DMS79 (cell line): ENCODE measurements at places on chromosomes 11 and 22.

GRCh38 chr11:24861440-24861839, 364.6 kb downstream of the LUZP2 start:
- no peak for DNase-seq

DNA sequence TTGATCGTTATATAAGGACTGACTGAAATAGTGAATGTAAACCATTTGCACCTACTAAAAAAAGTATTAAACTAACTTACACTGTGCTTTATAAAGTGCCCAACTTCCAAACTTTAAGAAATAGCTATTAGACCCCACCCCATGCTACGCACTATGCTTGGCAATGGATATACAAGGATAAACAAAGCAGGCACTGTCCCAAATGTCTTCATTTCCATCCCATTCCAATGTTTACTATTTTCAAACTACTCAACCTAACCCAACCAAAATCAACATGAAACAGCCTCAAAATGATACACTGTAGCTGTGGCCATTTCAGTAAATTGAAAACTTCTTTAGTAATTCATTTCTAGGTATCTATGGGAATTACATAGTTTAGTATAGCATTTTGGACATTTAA, 12.5 kb downstream of the PHF21A start:
- DNase-seq, result no peak

DNA sequence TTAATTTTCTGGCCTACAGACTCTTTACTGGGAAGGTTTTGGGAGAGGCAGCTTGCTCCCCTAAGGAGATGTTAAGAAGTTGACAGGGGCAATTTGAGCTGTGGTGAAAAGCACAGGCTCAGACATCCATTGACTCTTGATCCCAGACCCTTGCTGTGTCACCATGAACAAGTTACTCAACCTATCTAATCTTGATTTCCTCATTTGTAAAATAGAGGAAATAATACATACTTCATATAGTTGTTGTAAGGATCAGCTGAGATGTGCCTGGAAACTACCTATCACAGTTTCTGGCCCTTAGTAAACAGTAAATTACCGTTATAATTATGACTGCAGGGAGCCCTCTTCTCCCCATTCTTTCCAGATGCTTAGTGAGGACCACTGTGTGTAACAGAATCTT, 16.6 kb upstream of the SCGB1D4 start:
- DNase-seq, result no peak

- DNase-seq, result no peak
These were observed 41.8 kb upstream of the DLAT start for GRCh38 chr11:111983187-111983986.

DNA sequence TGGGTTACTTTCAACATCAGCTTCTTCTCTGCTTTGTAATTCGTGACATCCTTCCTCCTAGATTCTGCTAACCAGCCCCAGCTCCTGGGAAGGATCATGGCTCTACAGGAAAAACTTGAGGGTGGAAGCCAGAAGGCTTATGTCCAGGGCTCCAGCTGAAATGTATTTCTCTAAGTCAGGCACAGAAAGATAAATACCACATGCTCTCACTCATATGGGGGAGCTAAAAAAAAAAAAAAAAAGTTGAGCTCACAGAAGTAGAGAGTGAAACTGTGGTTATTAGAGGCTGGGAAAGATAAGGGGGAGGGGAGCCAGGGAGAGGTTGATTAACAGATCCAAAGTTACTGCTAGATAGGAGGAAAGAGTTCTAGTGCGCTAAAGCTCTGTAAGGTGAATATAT, 74.9 kb downstream of the DSCAML1 start:
- no peak for DNase-seq

DNA sequence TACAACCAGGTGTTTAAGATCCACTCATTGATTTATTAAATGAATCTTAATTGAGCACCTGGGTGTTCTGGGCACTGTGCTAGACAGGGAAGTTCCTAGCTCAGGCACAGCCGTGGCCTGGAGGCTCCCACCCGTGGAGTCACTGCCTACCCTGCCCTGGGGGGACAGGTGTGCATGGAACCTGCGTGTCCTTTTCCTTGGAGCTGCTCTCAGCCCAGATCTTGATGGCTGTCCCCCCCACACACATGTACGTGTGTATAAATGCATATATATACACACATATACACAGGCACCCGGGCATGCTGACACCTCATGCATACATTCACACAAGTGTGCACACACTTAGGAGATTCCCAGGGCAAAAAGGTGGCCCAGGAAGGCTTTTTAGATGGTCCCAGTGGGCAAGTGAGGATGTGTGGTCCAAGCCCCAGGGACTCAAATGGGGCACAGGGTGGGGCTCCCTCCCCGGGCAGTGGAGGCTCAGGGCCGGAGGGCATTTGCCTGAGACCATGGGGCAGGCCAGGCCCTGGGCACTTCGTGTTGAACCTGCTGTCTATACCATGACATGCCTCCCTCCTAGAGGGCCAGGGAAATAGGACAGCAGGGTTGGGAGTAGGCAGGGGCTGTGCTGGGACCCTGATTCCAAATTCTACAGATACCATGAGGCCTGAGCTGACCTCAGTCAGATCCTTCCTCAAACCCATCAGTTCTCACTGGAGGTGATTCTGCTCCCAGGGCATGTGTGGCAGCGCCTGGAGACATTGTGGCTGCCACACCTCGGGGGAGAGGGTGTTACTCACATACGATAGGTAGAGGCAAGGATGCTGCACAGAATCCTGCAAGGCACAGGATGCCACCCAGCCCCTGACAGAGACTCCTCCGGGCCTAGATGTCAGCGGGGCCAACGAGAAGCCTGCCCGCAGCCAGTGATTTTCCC, 77.8 kb downstream of the BCR start:
- DNase-seq, result no peak

GRCh38 chr22:37195921-37196320, 7.9 kb upstream of the C1QTNF6 start:
- no peak for DNase-seq

DNA sequence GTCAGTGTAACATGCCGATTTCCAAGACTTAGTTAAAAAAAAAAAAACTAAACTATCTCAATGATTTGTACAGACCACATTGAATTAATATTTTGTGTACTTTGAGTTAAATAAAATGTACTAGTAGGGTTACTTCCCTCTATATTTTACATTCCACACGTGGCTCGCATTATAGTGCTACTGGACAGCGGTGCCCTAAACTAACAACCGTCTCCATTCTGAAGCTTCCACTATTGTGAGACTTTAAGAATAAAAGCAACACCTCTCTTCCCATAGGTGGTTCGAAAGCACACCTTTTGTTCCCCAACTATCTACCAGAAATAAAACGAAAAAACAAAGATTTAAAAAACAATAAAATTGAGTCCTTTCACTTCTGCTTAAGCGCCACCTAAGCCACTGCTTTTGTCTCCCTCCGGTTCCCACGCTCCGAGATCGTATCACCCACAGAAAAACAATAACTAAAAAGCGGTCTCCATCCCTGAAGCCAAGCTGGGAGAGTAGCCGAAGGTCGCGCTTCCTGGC, 380 bp upstream of the TTC17 start:
- DNase-seq, result no peak

- no peak for DNase-seq
These were observed 171.1 kb downstream of the TENM4 start for GRCh38 chr11:79269611-79270307.

DNA sequence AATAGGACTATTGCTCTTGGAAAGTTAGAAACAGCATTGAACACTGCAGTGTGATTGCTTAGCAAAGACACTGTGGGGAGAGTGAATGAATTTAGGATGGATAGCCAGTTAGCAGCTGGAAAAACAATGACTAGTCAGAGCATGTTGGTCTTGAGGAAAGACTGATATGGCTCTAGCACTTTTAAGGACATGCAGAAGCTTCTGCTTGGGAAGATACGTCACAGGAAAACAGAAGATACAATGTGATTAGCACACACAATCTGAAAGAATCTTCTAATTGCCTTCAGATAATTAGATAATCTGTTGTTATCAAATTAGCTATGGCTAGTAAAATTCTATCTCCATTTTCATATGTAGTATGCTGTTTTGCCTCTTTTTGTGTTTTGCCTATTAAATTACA, 530.7 kb upstream of the CHORDC1 start:
- DNase-seq, result no peak

DNA sequence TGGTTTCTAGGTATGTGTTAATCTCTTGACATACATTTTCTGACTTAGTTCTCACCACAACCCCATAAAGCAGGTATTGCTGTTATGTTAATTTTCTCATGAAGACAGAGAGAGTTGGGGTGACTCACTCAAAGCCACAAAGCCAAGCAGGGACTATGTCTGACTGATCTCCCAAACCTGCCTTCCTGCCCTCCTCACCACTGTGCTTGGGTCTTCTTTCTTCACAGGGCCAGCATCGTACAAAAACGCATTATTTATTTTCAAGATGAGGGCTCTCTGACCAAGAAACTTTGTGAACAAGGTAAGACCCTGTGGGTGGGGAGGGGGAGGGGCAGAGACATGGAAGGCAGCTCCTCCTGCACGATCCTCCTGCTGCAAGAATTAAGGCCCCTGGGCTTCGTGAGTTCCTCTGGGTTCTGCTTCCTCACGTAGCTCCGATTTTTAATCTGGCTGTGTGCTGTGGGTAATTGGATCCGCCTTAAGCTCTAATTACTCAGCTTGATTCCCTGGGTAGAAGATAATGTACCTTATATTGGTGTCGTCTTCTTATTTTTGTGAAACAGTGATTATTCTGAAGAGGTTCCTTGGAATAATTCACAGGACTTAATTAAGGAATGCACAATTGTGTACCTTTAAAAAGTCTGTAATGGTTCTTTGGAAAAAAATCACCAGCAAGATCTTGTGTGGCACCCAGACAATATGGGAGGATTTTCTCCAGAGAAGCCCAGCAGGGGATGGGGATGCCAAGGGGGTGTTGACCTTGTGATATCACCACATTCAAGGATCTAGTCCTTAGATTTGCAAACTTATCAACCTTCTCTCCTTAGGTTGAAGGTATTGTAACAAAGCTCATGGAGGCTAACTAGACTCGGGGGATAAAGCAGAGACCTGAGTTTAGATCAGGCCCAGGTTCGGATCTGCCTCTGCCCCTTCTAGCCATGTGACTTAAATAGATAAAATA, 112.9 kb downstream of the SPON1 start:
- DNase-seq, result no peak

- no peak for DNase-seq
These were observed 205.5 kb upstream of the POU2AF2 start for GRCh38 chr11:111039982-111040381.

- DNase-seq, result no peak
These were observed 1.0 kb downstream of the PGGHG start for GRCh38 chr11:289712-290620.

GRCh38 chr11:5366856-5367255, 15.5 kb downstream of the OR51B6 start:
- no peak for DNase-seq

- DNase-seq, result no peak
These were observed 84.4 kb downstream of the CSTPP1 start for GRCh38 chr11:47020793-47021526.

DNA sequence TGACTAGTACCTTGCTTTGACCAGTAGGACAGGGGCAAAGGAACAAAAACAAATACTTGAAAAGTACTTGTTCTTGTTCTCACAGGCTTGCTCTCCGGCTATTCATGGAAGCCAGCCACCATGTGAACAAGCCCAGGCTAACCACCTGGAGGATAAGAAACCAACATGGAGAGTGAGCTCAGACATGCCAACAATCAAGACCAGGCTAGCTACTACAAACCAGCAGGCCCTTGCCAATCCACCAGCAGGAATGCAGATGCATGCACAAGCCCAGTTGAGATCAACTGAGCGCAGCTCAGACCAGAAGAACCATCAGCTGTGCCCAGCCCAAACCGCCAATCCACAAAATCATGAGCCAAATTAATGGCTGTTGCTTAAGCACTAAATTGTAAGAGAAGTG, 180.1 kb upstream of the ISX start:
- no peak for DNase-seq

DNA sequence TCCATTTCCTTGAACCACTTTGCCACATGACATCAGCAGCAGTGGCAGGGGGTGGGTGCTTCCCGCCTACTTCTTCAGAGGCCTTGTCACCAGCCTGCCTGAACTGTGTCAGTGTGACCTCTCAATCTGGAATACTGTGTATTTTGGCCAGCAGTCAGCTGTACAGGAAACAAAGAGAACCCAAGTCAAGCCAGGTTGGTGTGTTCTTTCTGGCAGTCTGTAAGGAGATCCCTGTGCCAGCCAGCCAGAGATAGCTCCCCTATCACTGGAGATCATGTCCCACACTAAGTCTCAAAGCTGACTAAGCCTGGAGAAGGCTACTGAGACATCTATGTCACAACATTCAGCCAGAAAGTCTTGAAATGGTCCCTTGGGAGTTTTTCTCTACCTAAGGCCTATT, 142.1 kb downstream of the TRPC6 start:
- DNase-seq, result no peak

GRCh38 chr11:66157182-66157864, 87.3 kb downstream of the PACS1 start:
- no peak for DNase-seq

DNA sequence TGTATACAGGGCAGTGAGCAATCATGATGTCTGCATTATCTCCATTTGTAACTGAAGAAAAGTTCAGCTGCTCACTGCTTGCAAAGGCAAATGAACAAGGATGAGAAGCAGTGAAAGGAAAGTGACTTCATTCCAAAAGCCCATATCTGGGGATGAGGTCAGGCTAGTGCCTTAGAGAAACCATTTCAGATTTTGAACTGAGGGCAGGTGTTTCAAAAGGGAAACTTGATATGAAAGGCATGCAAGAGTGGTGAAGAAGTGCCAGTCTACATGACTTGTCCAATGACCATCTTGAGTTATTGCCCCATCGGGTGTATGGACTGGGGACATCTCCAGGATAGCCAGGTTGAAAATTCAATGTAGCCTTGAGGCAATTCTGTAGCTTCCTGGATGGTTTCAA, 7.3 kb upstream of the APOL4 start:
- DNase-seq, result no peak

DNA sequence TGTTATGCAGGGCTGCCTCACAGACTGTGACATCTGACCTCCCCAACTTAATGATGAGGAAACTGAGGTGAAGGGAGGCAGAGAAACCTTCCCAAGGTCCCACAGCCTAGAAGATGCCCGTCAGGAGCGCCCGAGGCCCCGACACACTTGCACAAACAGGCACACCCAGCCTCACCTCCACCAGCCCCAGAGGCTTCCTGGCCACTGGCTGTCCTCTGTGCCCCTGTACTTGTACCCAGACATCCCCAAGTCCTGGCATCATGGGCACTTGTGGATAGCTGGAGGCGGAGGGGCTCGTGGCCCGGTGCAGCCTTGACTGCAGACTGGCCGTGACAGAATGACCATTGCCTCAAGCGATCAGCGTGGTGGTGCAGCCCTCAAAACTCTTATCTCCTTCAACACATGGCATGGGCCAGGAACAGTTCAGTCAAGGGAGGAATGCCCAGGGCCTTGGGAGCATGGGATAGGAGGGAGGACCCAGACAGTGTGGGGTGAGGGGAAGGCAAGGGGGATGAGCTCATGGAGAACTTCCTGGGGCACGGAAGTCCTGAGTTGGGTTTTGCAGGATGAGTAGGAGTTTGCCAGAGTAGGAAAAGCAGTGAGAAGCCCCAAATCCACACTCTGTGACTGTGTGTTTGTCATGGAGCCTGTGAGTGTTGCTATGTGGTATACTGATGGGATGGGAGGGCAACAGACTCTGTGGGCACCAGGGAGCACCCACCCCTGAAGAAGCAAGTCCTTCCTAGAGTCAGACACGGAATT, 25.8 kb upstream of the PPARA start:
- DNase-seq, result no peak

GRCh38 chr11:19642185-19643158, 70.2 kb upstream of the NAV2 start:
- DNase-seq, result no peak

- no peak for DNase-seq
These were observed 14.9 kb downstream of the SERPIND1 start for GRCh38 chr22:20788627-20789344.
